ENCODE measurements at places on chromosomes 16 and 17.
A peak's percentile ranks its signal among the peaks of the same experiment; 100 is the strongest.

DNA sequence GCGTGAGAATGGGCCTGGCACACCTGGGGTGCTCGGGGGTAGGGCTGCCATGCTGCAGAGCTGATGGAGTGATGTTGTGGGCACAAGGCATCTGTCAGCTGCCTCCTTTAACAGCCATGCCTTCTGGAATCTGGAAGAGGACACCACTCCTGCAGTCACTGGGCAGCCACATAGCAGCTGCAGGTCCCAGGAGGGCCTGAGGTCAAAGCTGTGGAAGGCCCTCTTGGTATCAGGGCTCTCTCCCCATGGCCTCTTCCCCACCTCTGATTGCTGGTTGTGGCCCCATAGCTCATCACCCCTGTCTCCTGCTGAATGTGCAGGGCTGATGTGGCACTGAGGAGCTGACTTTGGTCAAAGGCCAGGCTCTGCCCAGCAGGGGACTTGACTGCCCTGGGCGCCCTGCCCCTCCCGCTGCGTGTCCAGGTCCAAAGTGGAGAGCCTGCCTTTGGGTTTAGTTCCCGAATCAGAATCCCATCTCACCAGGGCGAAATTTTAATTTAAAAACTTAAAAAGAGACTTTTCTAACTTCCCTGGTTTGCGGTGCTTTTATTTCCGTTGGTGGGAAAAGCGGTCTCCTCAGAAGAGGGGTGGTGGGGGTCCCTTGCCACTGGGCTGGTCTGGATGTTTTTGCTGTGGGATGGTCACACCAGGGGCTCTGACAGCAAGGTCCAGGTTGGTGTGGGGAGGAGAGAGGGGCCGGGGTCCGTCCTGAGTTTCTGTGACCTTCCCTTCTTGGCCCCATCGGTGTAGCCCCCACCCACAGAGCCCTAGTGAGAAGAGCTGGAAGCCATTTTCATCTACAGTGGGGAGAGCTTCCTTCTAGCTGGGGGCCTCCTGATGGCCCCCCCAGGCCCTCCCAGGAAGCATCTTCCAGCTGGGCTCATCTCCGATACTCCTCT, 5.9 kb downstream of the UBALD2 start:
- no peak for DNase-seq

- no peak for DNase-seq
Observed at GRCh38 chr17:36715951-36716350, 114.6 kb downstream of the MRM1 start.

DNA sequence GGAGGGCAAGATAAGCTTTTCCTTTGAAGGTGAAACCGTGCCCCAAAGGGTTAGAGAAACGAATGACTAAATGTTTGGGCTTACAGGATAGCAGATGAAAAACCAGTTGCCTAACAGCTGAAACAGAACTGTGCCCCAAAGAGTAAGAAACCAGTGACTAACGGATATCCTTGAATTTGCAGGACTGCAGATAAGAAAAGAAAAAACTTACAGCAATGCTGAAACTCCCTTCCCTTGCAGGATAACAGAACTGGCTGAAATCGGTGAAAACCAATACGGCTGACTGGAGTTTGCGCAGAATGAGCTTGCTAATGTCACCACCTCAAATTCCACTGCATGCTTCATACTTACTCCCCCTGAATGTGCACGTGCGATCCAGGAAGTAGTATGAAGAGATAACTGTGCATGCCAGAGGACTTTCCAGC, 175.2 kb upstream of the NLRP1 start:
- DNase-seq, result no peak

- DNase-seq, result no peak
Observed at GRCh38 chr16:50940275-50940854, 198.5 kb downstream of the CYLD start.

DNA sequence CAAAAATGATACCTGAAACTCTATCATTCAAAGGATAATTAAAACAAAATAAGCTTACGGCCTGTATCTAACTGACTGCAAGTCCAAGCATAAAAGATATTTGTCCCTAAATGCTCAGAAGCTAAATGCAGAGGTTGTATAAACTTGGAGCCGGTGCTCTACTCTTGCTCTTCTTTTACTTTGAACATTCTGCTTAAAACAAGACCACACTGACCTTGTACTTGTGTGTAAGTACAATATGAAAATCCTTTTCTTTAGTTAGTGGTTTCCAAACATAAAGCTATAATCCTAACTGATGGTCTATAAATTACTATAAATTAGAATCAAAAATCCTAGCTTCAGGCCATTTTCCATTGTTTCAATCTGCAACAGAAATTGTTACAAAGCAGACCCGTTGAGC, 74.6 kb downstream of the SPAG9 start:
- DNase-seq, result no peak

- DNase-seq, result no peak
Observed at GRCh38 chr16:82384017-82384416, 214.0 kb upstream of the MPHOSPH6 start.

DNA sequence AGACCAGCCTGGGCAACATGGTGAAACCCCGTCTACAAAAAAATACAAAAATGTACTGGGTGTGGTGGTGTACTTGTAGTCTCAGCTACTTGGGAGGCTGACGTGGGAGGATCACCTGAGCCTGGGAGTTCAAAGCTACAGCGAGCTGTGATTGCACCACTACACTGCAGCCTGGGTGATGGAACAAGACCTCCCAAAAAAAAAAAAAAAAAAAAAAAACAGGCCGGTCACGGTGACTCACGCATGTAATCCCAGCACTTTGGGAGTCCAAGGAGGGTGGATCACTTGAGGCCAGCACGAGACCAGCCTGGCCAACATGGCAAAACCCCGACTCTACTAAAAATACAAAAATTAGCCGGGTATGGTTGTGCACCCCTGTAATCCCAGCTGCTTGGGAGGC, 12.7 kb upstream of the APPBP2 start:
- no peak for DNase-seq

DNA sequence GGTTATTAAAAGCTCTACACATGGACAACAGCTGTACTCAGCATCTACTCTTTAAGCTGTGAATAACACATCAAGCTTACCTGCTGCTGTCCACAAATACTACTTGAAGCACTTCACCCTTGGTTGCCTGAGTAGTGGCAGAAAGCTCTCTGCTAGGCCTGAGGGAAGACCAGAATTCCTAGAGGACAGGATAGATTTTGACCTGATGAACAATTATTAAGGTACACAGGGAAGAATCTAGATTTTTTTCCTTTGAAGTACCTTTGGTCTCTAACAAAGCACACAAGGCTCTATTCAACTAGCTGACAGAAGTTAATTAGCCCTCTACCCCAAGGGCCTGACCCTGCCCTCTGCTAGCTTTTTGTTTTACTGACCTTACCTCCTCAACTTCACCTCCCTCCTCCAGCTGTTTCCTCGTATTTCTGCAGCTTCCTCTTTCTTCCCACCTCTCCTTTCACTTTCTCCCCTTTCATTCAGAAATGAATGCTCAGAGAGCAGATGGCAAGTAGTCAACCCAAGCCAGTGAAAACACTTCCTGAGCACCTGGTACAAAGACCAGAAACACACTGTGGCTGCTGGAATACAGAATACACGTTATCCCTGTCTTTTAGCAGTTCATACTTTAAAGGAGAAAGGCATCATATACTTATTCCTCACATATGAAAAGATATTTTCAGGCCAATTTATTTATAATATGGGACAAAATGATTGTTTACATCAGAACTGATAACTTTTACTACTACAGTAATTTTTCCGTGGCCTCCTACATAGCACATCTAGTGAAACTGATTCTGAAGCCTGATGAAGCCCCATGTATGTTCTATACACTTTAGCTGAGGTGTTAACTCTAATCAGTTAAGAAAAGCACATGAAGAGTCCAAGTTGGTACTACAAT, 5.7 kb upstream of the VEZF1 start:
- DNase-seq, result no peak

- peak; percentile 25 for DNase-seq
Observed at GRCh38 chr17:1455291-1455796, 688 bp downstream of the CRK start.

GRCh38 chr17:2343421-2343820, 6.1 kb downstream of the SGSM2 start:
- peak; percentile 33 for DNase-seq

DNA sequence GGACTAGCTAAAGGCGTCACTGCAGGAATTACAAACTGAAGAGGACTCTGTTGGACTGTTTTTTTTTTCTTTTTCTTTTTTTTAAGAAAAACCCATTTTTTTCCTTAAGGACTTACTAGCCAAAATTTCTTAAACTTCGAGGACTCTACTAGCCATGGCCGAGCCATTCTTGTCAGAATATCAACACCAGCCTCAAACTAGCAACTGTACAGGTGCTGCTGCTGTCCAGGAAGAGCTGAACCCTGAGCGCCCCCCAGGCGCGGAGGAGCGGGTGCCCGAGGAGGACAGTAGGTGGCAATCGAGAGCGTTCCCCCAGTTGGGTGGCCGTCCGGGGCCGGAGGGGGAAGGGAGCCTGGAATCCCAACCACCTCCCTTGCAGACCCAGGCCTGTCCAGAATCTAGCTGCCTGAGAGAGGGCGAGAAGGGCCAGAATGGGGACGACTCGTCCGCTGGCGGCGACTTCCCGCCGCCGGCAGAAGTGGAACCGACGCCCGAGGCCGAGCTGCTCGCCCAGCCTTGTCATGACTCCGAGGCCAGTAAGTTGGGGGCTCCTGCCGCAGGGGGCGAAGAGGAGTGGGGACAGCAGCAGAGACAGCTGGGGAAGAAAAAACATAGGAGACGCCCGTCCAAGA, 878 bp downstream of the HEXIM1 start:
- DNase-seq, result peak; percentile 71

DNA sequence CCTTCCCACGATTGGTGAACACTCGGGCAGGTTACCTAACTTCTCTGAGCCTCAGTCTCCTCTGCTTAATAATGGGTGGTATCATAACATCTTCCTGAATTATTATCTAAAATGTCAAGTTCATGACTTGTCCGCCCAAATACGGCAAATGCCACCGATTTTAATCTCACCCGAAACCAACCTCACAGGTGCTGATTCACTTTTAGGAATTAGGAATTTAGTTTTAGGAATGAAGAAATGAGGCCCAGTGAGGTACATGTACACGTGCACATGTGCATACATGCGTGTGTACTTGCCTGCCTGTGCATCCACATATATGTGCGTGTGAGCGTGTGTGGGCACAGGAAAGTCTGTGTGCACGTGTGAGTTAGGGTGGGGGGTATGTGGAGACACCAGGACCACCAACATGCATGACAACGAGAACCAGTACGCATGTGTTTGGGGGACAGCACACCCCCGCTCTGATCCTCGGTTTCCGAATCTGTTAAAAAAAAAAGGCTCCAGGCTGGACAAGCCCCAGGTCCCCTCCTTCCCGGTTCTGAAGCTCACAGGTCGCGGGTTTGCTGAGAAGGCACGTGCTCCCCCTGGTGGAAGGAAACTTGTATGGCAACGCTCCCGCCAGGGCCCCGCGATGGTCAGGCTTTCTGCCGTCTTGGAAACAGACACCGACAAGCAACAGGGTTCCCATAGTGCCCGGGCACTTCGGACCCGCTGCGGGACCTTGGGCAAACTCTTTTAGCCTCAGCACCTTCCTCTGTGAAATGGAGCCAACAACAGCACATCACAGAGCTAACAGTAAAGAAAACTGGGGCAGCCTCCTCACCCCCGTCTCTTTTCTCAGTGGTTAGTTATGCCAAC, 219.2 kb downstream of the RBFOX3 start:
- peak; percentile 46 for DNase-seq

- DNase-seq, result no peak
Observed at GRCh38 chr16:6641091-6641490, 691.6 kb upstream of the RBFOX1 start.

DNA sequence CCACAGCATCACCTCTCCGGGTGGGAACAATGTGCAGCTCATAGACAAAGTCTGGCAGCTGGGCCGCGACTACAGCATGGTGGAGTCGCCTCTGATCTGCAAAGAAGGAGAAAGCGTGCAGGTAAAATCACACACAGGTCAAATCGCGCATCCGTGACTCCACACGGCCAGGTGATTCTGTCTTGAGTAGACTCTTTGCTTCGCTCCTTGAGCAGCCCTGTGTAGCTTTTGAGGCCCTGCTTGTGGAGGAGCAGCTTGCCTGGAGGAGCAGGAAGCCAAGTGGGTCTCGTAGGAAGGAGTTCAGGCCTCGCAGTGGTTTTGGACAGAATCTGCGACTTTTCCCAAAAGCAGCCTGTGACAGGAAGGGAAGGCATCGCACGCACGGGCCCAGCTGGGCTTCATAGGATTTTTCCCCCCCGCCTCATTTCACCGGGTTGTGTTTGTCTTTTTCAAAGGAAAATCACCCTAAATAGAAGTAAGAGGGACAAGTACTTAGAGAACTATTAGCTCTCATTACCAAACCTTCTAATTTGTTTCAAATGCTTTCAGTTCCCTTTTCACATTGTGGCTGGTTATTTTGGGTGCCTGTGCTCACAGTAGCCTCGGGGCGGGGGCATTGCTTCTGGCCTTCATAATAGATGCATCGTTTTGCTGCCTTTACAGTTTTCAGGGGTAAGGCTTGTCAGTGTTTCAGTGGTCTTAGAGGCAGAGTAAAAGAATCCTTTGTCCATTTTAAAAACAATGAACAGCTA, 71.5 kb downstream of the SEC14L1 start:
- no peak for DNase-seq

DNA sequence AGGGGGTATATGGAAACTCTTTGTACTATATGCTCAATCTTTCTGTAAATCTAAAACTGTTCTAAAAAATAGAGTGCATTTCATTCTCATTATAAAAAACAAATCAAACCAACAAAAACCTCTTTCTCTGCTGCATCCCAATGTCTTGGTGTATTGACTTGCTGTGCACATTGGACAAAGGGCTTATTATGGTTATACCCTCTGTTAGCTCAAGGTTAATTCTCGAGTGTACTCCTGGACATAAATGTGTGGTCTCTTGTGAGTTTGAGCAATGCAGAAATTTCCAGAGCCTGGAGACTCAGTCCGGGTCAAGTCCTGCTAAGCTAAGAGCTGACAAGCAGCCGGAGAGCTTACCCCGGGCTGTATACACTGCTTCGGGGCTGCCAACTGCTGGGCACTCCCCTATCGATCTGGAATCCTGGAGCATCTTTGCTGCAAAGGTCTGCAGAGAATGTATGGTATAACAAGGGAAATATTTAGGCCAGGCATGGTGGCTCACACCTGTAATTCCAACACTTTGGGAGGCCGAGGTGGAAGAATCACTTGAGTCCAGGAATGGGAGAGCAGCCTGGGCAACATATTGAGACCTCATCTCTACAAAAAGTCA, 66.2 kb upstream of the BRD7 start:
- no peak for DNase-seq

Measured in activated T-cell treated with anti-CD3 and anti-CD28 coated beads for 48 hours (primary cell).